ENCODE measurements at places on chromosomes 12 and 14. TPM values are rescaled to one million over a fixed set of nuclear protein-coding genes. Genes with fewer than 3 reads are reported as not detected.

The COQ5 gene
- 48.8 TPM for total RNA-seq

The BDKRB1 gene
- not detected for total RNA-seq

The PAH gene
- not detected for total RNA-seq

The SLC25A47 gene
- not detected for total RNA-seq

The FOXA1 gene
- not detected for total RNA-seq

The NFATC4 gene
- 130 TPM for total RNA-seq

The LAG3 gene
- total RNA-seq, result 0.26 TPM

The LPAR5 gene
- 25.3 TPM for total RNA-seq

The KRT80 gene
- total RNA-seq, result not detected

The MBD6 gene
- 110 TPM for total RNA-seq
